GM04503 (cell line): ENCODE measurements at places on chromosomes 16 and 17.

DNA sequence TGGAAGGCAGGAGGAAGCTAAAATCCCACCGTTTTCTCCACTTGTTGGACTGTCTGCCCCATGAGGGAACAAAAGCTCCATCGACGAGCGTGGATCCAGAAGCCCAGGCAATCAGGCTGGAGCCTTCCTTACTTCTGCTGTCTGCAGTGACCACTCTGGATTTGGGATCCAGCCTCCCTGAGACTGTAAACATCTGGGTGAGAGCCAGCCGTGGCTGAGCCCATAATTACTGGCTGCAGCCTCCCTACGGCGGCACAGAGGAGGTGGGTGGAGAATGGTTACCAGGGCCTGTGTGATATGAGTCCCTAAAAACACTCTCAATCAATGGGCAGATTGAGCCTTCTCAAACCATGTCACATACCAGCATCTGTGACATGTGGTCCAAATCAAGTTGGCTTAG is 158.2 kb downstream of the FOXL1 start:
- no peak for DNase-seq

DNA sequence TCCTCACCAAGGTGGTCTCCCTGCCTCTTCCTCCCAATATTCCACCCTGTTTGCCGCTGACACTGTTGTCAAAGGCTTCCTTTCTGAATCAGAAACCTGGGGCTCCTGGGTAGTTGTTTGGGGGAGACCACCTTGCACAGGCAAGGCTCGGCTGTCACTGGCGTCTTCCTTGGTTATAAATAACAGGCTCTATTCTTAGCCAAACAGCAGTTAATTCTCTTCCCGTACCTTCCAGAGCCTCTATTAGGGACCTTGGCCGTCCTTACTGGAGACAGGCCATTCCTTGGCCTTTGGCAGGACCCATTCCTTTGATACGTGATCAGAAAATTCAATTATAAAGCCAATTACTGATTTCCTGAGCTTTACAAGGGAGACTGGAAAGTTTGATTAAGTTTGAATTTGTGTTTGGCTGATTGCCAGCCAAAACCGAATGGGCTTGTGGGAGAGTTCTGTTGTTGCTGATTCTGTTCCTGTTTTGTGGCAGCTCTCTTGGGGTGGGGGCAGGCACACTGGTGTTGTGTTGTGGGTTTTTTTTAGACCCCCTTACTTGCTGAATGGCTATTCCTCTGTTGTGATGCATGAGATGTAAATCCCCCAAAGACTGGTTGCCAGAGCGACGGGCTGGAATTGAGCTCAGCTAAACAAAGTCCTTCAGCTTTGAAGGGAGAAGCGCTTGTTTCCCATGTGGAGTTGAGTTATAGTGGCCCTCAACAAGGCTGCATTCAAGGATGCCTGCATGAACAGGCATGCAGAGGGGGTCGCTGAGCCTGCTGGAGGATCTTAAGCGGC is 104.6 kb downstream of the GNAO1 start:
- DNase-seq: no peak

GRCh38 chr17:78147315-78147998 is 1.3 kb downstream of the C17orf99 start:
- DNase-seq: no peak

DNA sequence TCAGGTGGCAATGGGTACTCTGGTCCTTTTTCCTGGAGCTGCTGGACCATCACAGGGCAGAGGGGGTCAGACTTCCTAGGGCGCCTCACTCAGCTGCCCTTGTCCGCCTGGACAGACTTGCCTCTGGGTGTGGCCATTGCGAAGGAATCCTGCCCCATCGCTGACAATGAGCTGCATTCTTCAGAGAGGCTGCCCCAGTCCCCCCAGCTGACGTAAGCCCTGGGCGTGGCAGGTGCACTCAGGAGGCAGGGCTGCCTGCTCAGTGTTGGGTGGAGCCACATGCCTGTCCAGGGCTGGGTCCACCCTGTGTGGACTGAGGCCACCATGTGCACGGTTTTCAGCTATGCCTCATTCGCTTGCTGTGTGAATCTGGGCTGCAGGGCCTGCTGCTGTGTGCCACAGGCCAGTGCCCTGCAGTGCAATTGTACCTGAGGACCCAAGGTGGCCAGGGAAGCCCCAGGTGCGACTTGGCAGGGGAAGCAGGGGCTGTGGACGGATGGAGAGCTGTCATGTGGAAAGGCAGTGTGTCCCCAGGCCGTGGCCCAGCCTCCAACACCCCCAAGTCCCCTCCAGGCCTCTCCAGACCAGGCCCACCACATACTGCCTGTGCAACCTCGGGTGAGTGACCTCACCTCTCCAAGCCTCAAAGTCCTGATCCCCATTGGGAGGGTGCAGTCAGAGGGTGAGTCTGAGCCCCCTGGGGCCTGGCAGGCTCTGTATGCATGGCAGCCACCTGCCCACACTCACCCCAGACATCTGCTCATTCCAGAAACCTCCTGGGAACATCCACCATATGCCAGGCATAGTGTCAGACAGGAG is 14.0 kb upstream of the MPRIP start:
- no peak for DNase-seq

GRCh38 chr17:81898029-81898866 is 3.8 kb upstream of the NPB start:
- DNase-seq: peak; percentile 94

DNA sequence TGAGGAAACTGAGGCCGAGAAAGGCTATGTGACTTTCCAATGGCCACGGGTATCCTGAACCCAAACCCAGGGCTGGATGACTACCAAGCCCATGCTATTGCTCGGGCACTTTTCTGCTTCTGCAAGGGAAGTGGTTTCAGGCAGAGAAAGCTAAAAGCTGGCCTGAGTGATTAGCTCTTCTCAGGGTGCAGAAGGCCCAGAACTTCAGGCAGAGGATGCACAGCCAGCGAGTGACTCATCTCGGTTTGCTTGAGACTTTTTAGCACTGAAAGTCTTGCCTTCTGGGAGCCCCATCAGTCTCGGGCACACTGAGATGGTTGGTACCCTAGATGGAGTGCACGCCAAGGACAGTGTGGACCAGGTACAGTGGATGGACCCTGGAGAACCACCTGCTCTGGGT is 129.5 kb upstream of the SDK2 start:
- no peak for DNase-seq

GRCh38 chr16:13935408-13935807 is 15.5 kb downstream of the ERCC4 start:
- no peak for DNase-seq

DNA sequence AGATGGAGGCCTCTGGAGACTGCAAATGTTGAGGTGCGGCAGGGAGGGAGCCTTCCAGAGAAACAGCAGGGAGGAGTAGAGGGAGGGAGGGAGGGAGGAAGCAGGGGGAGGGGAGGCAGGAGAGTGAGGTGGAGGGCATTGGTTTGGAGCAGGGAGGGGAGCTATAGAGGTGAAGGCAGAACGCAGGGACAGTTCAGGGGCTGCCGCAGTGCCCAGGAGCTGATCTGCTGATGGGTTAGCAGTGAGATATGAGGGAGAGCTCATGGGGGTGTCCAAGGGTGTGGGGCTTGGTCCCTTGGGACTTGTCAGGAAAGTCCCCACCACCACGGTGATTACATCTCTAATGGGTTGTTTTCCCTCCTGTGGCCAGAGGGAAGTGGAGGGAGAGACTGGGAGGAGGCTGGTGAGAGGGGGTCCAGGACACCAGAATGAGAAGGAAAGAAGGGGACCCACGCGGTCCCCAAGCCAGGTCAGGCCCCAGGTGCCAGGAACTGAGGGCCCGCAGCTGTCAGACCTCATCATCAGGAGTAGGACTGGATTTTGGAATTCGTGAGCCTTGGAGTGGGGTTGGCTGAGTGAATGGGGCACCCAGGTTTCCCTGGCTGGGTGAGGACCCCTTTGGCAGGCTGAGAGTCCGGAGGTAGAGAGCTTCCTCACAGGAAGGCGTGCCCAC is 11.2 kb downstream of the CA4 start:
- no peak for DNase-seq

GRCh38 chr17:53090770-53091169 is 732.0 kb upstream of the KIF2B start:
- no peak for DNase-seq

DNA sequence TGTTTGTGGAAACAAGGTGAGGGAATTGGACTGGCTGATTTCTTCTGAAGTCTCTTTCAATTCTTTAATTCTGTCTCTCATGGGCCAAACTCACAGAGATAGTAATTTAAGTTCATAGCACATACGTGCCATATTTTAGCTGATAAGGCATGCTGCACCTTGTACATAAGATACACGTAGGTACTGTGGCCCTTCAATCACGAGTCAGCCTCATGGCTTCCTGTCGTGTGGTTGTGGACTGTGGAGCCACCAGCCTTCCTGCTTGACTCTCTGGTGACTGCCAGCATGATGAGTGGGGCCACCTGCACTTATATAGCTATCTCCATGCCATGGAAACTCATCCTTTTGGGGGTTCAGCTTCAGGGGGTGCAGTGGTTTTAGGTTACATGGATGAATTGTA is 25.1 kb downstream of the KSR1 start:
- DNase-seq: no peak

GRCh38 chr16:23532448-23532847 is 22.2 kb upstream of the GGA2 start:
- no peak for DNase-seq

DNA sequence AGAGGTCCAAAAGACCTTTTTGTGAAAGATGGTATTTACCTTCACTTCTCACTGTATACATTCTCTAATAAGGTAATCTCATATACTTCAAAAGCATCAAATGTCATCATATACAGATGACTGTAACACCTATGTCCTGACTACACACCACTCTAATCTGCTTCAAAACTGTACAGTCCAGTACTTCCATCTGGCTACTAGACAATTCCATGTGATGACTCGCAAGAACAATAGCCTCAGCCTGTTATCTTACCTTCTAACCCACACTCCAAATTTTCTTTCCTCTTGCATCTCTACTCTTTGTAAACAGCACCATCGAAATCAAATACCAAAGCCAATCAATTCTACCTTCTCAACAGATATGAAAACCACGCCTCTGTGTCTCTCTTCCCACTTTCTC is 24.1 kb downstream of the MYO1D start:
- no peak for DNase-seq
